Activated effector memory CD4-positive, alpha-beta T cell treated with Interleukin-2 at 50 U/mL for 16 hours (primary cell): ENCODE measurements at places on chromosomes 7 and 10.

- DNase-seq: no peak
Measured at GRCh38 chr7:88826222-88826621, 30.7 kb upstream of the TEX47 start.

DNA sequence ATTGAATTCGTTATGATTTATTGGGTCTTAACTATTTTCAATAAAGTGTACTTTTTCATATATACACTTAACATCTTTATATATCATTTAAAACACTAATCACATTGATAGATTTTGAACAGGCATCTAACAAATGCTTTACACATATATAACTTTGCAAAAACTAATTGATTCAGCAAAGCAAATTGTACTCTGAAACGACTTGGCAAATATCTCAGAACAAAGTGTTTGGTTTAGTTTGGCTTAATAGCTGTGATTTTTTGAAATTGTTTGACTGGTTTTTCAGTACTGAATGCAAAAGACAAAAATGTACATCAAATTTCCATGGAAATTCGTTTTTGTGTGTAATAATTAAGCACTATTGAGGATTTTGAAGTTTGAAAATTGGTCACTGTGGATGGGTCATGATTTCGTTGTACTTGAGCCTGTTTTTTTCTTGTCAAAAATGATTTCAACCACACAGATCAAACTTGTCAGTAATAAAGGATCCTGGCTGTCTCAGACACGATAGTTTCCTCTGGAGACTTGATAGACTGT lies 125.3 kb upstream of the SLC25A13 start:
- no peak for DNase-seq

GRCh38 chr10:103895411-103896186 lies 22.4 kb downstream of the STN1 start:
- no peak for DNase-seq

DNA sequence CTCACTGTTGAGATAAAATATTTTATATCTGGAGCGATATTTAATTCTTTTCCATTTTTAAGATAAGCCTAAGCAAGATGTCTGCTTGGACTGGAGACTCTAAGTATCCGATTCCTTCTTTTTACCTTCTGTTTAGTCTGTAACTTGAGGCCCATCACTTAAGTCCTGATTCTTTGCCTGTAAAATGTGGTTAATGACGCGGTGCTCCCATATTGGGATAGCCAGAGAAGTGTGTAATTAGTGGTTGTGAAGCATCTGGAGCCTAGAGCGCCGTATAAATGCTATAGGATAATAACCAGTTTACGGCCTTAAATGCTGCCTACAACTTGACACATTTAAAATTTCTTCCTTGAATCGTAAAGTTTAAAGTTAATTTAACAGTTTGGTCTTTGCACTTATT lies 132.9 kb downstream of the CHN2 start:
- DNase-seq: no peak

- DNase-seq: no peak
Measured at GRCh38 chr7:15581352-15581951, 19.6 kb upstream of the AGMO start.

DNA sequence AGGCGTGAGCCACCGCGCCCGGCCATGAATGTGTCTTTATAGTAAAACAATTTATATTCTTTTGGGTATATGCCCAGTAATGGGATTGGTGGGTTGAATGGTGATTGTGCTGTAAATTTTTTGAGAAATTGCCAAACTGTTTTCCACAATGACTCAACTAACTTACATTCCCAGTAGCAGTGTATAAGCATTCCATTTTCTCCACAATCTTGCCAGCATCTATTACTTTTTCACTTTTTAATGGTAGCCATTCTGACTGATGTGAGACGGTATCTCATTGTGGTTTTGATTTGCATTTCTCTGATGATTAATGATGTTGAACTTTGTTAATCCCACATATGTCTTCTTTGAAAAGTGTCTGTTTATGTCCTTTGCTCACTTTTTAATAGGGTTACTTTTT lies 1187.9 kb downstream of the XPNPEP1 start:
- no peak for DNase-seq
